ENCODE measurements at places on chromosomes 7 and 10.

DNA sequence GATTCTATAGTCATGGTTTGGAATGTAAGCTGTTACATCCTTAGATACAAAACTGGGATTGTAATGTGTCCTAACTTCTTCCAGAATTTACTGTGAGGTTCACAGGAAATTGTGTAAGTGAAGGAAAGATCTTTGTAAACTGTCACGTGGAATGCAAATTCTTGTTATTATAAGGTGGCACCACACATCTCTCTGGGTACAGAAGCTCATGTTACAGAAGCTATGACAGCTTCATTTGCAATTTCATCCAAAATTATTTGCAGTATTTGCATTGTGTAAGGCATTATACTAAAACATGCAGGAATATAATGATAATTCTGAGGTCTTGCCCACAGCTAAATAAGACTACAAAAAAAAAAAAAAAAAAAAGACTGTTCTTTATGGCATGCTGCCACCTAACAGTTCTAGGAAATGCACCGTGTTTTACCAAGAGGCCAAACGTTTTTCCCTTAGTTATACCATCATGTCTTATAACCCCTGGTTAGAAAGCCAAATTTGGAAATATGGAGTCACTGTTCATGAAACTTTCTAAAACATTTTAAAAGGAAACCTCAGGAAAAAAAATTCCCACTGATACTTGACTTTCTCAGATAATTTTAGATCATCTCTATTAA, 17.6 kb downstream of the MINDY3 start:
- no peak for DNase-seq

DNA sequence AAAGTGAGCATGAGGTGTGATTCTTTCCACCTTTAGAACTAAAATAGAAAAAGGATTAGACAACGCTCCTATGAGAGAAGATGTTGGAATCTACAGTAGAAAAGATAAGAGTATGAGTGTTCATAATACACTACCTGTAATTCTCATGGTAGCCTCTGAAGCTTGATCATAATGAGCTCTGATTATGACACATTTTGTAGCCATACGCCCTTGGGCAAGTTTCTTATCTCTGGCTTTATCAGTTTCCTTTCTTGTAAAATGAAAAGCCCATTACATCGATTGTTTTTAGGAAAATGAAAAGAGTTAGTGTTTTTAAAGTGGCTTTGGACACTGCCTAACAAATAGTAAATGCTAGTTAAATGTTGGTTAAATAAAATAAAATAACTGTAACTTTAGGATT, 22.4 kb upstream of the PRSS58 start:
- no peak for DNase-seq

DNA sequence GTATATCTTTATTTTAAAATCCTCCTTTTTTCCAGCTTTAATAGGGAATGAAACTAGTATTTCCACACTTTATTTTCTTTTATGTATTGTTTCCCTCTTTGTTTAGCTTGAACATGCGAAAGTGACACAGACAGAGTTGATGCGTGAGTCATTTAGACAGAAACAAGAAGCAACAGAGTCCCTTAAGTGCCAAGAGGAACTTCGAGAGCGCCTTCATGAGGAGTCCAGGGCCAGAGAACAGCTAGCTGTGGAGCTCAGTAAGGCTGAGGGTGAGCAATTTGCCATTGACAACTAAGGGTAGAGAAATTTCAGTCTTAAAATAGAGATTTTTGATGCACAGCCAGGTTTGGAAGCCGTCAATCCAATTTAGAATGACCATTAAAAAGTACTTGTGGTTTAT, 73.1 kb downstream of the CYP51A1 start:
- DNase-seq = no peak

DNA sequence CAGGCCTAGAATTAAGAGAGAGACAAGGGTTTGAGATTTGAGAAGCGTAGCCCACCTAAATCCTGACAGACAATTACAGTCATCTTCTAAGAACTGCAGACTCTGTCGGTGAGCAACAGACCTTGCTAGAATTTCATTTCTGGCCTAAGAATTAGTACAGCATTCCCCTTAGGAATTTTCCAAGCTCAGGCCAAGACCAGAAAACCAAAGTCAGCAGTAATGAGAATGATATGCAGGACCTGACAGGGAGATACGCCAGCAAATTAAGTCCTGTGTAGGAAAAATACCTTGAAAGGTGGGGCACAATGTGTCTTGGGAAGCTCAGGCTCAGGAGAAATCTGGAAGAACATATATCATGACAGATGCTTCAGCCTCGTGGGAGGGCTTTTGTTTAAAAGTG, 52.7 kb upstream of the HERPUD2 start:
- no peak for DNase-seq

GRCh38 chr10:130810856-130811255, 500.7 kb downstream of the TCERG1L start:
- no peak for DNase-seq

DNA sequence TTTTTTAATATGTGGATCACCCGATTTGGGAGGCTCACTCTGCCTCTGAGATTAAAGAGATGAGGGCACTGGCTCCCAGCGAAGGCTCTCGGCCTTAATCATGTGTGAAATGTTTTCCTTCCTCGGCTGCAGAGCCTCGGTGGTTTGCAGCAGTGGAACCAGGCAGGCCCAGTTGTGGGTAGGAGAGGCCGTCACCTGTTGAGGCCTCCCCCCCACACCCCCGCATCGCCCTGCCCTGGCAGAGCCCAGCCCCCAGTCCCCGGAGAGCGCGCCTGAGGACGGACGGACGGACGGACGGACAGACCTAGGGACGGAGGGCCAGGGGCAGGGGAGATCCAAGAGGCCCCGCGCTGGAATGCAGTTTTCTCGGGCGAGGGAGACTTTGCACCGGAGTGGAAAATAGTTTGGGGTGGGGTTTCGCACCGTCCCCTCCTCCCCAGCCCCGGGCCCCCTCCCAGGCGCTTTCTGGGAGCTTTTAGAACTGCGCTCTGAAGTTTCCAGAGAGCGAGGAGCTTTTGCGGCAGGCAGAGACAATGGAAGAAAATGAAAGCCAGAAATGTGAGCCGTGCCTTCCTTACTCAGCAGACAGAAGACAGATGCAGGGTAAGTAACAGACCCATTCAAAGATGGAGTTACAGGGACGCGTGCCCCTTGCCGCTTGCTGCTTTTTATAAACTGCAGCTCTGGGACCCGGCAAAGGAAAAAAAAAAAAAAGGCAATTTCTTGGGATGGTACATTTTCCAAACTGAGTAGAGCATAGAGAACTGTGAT, at the start of gene KIAA1217:
TSS of gene KIAA1217 (plus strand) at position 478 of the 771 bp plus-strand sequence. CDS start at position 534, 56 bp downstream.
- no peak for DNase-seq

DNA sequence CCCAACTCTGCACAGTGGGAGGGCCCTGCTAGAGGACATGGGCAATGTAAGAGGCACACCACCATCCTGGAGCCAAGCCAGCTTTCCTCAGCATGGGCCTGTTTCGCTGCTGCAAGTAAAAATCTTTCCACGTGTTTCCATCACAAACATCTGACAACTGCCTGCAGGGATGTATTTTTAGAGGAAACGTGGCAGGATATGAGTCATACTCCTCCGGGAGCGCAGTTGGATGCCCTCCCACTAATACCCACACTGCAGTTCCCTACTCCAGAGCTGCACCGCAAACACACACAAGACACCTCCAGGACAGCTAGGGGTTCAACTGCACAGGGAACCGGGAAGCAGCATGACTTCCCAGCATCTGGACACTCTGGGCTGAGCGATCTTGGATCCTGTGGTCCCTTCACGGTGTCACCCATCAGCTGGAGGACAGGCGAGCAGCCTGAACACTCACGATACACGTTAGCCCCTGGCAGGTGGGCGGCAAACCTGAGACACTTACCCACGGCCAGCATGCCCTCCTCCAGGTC, 26.1 kb downstream of the PLAC9 start:
- DNase-seq = no peak

- no peak for DNase-seq
Observed at GRCh38 chr10:112166800-112167199, 16.8 kb downstream of the GPAM start.

DNA sequence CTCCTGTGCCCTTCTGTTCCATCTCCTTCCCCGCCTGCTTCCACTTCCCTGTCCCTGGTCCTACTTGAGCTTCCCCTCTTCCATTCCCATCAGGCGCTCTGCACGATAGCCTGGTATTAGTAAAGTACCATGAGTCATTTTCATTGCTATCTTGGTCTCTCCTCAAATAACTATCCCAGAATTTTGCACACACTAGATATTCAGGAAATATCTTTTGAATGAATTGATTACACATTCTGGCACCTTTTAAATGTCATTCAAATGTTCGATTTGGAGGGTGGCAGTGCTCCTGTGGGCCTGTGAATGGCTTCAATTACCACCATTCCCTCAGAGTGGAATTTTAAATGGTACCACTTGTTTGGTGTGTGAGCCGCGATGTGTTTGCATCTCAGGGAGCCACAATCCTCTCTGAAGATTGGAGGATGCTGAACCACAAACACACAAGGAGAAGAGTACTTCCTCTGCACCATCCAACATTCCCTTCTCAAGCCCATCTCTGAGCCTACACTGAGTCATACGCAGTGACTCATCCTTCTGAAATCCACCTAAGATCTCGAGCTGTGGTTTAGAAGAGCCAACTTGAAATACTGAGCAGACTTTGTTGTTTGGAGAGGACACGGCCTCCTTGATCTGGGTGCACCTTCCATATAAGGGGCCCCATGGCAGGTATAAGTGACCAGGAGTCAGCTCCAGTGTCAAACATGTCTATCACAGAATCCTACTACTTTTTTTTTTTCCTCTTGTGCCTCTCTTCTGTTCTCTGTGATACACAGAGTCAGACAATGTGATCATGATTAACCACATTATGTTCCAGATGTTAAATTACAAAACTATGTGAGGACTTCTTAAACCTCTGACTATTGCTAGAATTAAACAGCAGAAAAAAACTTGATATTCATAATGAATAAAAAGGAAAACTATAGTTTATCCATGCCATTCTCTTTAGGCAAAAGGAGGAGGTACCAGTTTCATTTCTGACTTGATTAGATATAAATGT, 81.9 kb downstream of the BMPER start:
- DNase-seq = no peak
